A549 treated with DMSO at 1 μM for 4 hours (cell line): ENCODE measurements at places on chromosomes 2 and 18. TPM values are rescaled to one million over a fixed set of nuclear protein-coding genes. Genes with fewer than 3 reads are reported as not detected.

The G6PC2 gene
- not detected in 5 replicates for total RNA-seq

The ANKRD30B gene
- not detected in 5 replicates for total RNA-seq

The MPP4 gene
- total RNA-seq = 0.08 TPM in 2 of 5 replicates, not detected in the others

The ANKRD12 gene
- 3.1 to 6.0 TPM (median 5.0 TPM) in 5 replicates for total RNA-seq

The CERKL gene
- 0.30 to 0.40 TPM (median 0.34 TPM) in 5 replicates for total RNA-seq

The NAT8 gene
- total RNA-seq = not detected in 5 replicates
